ENCODE measurements at places on chromosomes 3 and 15.

DNA sequence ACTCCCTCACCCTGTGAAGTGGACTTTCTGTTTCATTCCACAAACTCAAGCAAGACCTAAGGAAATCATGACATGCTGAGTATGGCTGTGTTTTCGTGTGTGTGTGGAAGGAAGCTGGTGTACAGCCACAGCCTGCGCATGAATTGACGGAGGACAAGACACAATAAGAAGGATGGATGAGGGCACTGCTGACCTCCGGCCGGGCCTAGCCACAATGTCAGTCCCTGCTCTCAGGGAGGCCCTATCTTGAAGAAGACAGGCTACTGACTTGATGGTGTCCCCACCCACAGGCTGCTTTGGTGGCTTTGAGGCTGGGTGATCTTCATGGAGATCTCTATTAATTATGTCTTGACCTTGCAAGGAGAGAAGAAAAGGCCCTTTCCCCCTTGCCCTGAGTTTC, 39.3 kb upstream of the CDCP1 start:
- DNase-seq: no peak

DNA sequence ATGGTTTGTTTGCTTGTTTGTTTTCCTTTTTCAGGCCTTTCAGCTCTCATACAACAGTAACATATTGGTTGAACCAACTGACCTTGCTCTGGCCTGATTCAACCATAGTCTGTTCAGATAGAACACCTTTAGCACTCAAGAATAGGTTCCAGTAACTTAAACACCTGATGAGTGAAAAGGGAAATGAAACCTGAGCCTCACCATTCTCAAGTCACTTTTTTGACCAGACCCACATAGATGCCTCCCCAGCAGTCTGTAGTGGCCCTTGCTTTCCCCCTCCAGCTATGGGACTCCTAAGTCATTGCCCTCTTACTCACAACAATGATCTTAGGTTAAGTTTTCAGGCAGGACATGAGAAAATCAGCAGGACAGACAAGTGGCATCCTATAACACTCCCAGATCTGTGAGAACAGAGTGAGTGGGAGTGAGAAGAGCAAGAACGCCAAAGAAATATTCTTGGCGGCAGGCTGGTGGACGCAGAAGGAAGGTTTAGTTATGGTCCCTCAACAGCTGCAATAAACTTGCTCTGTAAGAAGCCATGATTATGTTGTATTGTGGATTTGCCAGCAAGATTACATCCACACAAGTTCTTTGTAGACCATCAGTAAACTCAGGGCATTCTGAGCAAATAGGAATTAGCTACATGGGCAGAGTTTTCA, 367.5 kb downstream of the MECOM start:
- DNase-seq: no peak

- DNase-seq: no peak
Observed at GRCh38 chr3:58351920-58352319, 19.2 kb downstream of the PXK start.

- DNase-seq: no peak
Observed at GRCh38 chr3:98038876-98039275, 3.8 kb upstream of the GABRR3 start.

- peak; percentile 83 for DNase-seq
Observed at GRCh38 chr3:160401291-160402095, 2.0 kb downstream of the SMC4 start.

DNA sequence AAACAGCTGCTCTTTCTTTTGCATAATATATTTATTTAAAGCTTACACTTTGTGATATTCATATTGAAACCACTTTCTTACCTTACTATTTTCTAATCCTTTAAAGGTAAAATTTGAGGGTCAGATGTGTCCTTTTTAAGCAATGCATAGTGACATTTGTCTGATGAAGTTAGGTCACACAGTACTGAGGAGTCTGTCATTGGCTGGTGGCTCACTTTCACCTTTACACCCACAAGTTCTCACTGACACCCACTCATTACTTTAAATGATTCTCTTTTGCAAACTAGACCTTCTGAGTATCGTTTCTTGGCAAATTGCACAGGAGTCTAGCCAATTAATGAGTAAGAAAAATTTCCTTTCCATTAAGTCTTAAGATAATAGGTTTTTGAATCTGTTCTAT, 758.3 kb upstream of the ARPP21 start:
- no peak for DNase-seq

DNA sequence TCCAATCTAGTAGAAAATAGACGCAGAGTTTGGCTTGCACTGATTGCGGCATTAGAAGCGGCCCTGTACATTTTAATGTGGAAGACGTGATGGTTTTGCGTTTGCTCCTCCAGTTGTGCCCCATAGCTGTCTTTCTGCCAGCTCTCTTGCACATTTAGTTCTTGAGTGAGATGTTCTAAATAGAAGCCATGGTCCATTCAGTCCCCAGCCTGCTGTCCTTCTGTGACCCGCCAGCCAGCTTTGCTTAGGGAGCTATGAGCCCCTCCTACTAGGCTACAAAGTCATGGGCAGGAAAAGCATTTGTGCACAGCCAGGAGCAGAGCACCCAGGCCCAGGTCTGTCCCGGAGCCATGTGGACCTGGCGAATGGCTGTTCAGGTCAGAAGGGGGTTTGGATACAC, 50.3 kb downstream of the APBA2 start:
- no peak for DNase-seq

DNA sequence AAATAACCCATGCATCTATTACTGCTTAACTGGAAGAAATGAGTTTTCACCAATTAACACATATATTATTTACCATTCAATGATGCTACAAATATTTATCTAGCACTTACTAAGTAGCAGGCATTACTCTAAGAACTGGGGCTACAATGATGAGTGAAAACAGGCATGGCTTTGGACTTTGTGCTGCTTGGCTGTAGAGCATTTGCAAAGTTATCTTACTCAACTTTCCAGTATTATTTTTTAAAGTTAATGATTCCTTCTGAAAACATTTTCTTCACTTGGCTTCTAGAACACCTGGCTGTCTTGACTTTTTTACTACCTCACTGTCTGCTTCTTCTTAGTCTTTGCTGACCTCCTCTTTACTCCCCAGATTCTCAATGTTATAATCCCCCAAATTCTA, 1.8 kb downstream of the C3orf33 start:
- no peak for DNase-seq

GRCh38 chr15:40815042-40815698, 7.9 kb upstream of the DNAJC17 start:
- DNase-seq: no peak

GRCh38 chr3:194715022-194715800, 29.5 kb downstream of the FAM43A start:
- DNase-seq: no peak

DNA sequence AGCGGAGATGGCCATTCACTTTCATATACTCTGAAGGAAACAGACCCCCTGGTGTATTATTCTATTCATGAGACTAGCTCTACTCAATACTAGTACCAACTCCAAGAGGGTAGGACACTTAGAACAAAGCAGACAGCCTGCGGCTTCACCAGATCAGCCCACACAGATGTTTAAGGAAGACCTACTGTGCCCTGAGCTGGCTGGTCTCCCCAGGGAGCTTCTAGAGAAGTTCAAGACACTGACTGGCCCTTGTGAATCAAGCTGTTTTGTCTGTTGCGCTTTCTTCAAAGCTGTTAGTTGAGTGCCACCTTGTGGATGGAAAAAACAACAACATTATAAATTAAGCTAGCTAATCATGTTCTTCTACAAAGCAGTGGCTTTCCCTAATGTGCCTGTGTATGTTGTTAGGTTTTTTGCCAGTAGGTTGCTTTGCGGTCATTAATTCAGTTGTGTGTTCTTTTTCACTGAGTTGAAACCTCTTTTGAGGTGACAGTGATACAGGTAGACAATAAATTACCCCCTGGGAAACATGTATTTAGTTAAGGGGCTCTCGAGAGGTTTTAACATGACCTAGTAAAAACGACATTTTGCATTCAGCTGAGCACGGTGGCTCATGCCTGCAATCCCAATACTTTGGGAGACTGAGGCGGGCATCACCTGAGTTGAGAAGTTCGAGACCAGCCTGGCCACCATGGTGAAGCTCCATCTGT, 64.2 kb upstream of the MYZAP start:
- peak; percentile 92 for DNase-seq

- DNase-seq: peak; percentile 31
Observed at GRCh38 chr3:194069421-194070219, 66.3 kb upstream of the HES1 start.

DNA sequence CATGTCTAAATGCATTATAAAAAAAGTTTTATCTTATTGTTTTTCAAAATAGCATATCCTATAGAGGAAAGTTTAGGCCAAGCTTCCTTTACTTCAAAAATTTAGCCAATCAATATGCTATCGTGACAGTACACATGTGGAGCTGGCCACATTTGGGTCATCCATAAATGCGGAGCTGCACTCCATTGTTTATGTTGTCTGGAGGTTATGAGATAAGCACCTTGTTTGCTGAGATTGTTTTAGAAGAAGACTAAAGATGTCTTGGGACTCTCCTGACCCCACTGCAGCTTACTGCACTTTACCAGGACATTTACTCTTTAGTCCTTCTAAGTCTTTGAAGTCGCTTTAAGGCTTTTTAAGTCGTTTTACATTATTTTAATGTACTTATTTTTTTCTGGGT, 265.9 kb downstream of the OCA2 start:
- no peak for DNase-seq

Measured in fibroblast of the aortic adventitia (primary cell).